ENCODE measurements at places on chromosomes 11 and 22.

- DNase-seq = no peak
Observed at GRCh38 chr11:12180257-12181205, 70.1 kb downstream of the MICAL2 start.

DNA sequence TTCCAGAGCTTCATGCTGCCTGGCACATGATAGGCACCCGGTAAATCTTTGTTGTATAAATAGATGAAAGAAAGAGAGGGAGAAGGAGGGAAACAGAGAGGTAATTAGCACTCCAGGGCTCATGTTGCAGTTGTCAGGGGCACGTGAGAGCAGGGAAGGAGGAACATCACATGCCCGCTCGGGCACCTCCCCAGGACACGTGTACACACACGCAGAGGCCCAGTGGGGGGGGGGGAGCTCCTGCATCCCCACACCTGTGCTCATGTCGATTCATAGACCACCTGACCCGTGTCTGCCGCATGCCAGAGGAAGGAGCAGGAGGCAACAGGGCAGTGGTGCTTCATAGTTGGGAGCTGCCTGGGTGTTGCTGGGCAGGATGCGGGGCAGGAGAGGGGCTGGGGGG lies 37.1 kb upstream of the NNMT start:
- peak; percentile 6 for DNase-seq

GRCh38 chr22:32644252-32645100 lies 157.0 kb upstream of the TIMP3 start:
- no peak for DNase-seq

GRCh38 chr11:19594326-19594725 lies 118.3 kb upstream of the NAV2 start:
- DNase-seq = no peak

- DNase-seq = no peak
Observed at GRCh38 chr11:5151713-5152153, 2.8 kb downstream of the OR52A1 start.

DNA sequence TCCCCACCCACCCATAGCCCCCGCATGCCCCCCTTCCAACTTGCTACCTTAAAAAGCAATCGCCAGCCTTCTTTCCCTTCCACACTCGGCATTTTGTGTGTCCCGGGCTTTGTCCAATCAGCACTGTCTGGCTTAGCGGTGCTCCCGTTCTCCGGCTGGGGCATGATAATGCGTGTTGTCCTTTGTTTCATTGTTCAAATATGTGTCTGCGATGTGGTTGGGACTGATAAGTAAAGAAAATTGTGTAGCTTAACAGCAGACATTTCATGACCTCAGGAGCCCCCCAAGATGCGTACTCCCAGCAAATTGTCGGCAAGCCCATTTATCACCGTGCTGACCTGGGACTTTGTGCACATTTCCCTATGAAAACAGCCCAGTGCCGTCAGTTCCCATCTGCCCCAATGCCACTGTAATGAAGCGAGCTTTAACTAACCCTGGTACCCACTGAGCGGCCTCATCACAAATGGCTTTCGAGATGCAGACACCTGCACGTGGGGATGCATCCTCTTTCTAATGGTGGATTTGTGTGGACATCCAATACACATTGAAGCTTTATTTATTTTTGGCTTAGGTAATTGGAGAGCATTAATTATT lies 167.0 kb upstream of the E2F8 start:
- DNase-seq = no peak

DNA sequence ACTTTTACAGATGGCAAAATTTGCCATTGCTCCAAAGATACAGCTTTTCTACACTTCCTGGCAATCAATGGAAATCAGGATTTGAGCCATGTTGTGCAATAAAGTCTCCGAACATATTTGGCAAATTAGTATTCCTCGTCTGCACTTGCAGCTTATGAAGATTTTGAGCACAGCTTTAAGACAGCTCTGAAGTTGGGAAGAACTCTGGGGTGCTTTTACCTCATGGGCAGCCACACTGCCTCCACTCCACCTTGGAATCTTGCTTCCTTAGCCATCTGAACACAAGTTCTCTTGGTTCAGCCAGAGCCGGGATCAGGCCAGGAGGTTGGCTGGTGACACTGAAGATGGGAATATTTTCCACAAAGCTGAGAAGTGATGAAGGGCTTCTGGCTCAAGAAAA lies 191.2 kb downstream of the CWF19L2 start:
- no peak for DNase-seq

- no peak for DNase-seq
Observed at GRCh38 chr11:85627332-85627997, at the start of gene DLG2. Gene DLG2 (minus strand): TSS chr11:85627344.

DNA sequence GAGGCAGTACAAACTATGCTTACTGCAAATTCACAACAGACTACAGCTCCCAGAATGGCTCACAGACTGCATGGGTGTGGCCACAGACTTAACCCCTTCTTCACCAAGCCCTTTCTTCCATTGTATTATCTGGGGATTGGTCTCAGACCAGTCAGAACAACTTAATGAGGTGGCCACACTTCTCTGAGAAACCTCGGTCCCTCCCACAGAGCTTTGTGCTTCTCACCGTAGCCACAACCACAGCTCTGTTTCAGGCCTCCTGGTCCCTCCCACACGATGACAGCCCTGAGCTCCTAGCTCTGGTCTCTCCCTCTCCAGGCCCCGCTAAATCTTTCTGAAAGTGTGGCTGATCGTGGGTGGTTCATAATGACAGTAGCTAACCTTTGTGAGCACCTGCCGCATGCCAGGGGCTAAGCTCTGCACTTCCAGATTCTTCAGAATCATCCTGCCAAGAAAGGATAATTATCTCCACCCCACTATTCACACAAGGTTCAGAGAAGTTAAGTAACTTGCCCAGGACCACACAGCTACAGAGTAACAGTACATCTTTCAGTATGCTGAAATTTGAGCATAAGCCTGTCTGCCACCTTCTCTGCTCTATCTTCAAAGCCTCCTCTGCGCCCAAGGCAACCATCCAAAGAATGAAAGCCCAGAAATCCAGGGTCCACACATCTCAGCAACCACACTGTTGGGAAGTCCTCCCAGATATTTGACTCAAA lies 5.4 kb downstream of the PDE2A start:
- no peak for DNase-seq

DNA sequence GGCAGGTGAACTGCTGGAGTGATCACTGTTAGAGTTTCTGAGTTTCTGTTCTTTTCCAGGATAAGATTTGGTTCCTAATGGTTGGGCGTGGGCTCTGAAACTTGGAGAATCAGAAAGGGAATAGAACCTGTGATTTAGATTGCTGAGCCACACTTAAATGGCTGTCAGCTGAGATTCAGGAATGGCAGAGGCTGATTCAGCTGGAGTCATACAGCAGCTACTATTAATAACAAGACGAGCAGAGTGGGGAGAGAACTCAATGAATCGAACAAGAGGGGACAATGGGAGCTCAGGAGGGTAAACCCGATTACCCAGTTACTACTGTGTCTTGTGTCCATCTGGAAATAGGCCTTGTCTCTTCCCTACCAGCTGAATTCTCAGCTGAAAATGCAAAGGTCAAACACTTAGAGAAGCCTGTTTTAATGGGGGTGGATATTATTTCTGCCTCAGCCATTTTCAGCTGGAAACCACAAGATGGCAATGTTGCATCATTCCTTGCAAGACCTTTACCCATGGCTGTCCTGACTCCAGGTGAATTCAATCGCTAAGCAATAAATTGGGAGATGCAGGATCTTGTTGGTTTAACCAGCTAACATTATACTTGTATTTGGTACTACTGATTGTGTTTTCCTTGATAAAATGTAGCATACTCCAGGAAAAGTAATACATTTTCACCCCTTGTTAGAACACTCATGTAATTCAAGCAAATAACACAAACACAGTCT lies 104.5 kb upstream of the RAG2 start:
- peak; percentile 63 for DNase-seq

GRCh38 chr22:35269630-35270029 lies 12.3 kb downstream of the HMGXB4 start:
- DNase-seq = no peak

DNA sequence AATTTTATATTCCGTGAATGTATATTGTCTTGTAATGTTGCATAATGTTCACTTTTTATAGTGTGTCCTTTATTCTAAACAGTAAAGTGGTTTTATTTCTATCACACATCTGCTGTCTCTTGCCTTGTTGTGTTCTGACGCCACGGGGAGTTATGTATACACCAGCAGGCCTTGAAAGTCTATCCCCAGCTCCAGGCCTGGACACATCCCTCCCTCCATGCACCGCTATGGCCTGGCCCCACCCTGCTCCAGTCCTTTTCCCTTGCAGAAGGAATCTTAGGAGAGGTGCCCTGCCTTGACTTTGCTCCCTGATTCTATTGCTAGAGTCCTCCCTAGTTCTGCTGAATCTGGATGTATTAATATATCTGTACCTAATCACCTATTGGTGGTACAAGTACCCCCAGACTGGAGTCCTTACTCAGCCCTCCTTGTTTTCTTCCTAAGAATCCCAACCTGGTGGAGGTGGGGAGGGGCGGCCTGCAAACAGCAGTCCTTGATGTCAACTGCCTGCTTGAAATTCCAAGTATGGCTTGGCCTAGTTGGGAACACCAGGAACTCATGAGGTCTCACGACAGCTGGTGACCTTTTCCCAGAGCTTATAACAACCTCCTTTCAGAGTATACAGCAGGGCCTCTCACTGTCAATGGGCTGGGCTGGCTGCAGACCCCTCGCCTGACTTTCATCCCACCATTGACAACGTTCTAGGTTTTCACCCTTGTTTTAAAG lies 61.6 kb downstream of the TIMP3 start:
- no peak for DNase-seq

DNA sequence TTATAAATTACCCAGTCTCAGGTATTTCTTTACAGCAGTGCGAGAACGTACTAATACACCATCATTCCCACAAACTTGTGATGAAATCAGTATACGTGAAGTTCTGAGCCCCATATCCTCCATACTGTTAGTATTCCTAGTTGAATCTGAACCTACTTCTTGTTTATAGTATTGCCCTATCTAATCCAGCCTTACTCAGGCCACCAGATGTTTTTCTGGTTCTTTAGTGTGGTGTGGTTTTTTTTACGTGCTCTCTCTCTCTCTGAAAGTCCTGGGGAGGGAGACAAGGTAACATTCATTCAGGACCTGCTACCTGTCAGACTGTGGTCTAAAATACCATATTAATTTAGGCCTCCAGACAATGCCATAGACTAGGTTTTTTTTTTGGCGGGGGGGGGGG lies 47.6 kb upstream of the TEAD1 start:
- DNase-seq = no peak

DNA sequence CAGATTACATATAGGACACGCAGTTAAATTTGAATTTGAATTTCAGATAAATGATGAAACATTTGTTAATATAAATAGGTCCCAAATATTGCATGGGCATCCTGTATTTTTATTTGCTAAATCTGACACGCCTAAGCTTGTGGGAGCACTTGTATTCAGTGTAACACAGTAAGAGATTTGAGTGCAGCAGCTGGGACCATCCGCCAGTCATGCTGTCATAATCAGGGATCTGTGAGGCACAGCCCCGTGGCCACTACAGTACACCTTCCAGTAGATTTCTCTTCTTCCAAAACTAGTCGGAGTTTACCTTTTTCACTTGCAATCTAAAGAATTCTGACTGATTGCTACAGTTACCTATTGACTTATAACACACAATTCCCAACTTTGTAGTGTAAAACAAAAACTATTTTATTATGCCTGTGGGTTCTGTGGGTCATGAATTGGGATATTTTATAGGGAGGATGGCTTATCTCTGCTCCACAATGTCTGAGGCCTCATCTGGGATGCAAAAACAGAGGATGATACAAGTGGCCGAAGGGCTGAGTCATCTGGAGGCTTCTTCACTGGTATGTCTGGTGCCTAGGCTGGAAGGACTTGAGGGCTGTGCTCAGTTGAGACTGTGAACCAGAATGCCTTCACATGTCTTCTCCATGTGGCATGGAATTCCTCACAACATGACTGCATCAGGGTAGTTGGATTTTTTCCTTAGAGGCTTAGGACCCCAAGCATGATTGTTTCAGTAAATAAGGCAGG lies 74.1 kb downstream of the PRSS23 start:
- no peak for DNase-seq

GRCh38 chr11:23903044-23903704 lies 593.7 kb upstream of the LUZP2 start:
- DNase-seq = no peak

DNA sequence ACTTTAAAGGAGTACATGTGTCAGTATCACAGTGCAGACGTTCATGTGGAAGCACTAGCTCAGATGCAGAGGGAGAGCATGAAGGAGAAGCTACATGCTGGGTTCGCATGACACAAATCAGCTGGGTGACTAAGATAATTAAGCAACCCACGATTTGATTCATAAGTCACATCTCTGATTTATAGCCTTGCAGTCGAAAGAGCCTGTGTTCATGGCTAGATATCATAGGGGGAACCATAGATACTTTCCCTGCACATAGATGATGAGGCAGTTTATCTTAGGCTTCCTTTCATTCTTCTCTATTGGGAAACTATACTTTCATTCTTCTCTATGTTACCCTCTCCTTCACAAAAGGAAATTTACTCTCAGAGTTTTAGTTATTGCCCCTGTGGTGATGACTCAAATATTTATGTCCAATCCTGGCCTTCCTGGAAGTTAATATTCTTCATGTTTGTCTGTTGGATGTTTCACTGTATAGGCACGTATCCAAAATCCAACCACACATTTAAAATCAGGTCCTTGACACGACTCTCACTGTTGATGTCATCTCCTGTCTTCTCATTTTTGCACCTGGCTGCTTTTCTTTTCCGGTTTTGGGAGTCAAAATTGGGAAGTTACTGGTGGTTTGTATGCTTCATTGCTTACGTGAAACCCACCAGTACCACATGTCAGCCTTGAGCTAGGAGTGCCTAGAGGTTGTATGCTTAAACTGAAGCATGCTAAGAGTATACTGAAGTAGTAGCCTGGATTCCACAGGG lies 56.3 kb upstream of the SLC5A12 start:
- DNase-seq = no peak

- DNase-seq = no peak
Observed at GRCh38 chr11:79189601-79190000, 251.2 kb downstream of the TENM4 start.

- DNase-seq = peak; percentile 83
Observed at GRCh38 chr11:9038541-9038940, 34.7 kb upstream of the NRIP3 start.

GRCh38 chr11:27357250-27357649 lies 5.8 kb downstream of the CCDC34 start:
- no peak for DNase-seq

GRCh38 chr11:88281317-88281712 lies 56.2 kb downstream of the CTSC start:
- DNase-seq = no peak
